ENCODE measurements at places on chromosomes 16 and 17.

- DNase-seq: no peak
Observed at GRCh38 chr16:23368469-23368868, 66.4 kb downstream of the SCNN1B start.

- DNase-seq: no peak
Observed at GRCh38 chr16:67426950-67427349, 4.0 kb upstream of the HSD11B2 start.

- DNase-seq: no peak
Observed at GRCh38 chr17:39461926-39462569, 762 bp downstream of the CDK12 start.

DNA sequence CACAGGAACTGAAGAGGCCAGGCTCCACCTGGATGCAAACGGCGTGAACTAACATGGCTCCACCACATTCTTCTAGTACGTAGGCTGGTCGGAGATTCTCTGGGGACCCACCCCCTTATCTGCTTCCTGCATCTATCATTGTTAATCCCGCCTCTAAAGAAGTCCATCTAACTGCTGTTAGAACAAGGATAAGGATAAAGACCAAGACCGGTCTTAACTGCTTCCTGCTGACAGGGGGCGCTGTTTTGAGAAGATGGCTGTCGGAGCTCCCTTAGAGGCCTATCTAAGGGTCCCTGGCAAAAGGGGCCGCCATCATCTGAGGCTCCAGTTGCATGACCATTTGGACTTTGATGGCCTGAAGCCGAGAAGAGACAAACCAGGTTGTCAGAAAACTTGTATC is 25.8 kb upstream of the TNFSF12 start:
- DNase-seq: peak; percentile 67

- no peak for DNase-seq
Observed at GRCh38 chr16:57316390-57317017, 32.0 kb upstream of the PLLP start.

DNA sequence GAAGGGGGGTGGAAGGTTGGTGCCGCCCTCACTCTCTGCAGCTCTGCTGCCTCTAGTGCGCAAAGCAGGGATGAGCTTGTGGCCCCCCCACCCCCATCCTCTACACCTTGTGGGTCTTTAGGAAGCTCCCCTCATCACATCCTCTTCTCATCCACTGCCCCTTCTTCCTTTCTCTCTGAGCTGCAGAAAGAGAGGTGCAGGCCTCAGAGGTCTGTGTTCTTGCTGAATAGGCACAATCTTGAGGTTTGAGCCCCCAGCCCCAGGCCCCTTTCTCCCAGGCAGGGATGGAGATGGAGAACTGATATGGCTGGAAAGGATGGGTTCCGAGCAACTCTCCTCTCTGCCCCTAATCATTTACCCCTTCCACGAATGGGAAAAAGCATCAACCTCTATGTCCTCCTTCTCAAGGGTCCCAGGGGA is 2.6 kb downstream of the CACNA1G start:
- no peak for DNase-seq
